ENCODE measurements at places on chromosomes 11 and 22.

DNA sequence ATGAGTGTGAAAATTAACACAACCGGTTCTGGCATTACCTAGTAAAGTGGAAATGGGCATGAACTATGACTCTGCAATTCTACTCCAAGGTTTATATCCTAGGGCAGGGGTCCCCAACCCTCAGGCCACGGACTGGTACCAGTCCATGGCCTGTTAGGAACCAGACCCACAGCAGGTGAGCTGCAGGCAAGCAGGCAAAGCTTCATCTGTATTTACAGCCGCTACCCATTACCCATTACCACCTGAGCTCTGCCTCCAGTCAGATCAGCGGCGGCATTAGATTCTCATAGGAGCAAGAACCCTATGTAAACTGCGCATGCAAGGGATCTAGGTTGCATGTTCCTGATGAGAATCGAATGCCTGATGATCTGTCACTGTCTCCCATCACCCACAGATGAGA lies 49.8 kb downstream of the MORC2 start:
- DNase-seq: no peak

- DNase-seq: no peak
These were observed 51.6 kb downstream of the CEP164 start for GRCh38 chr11:117378976-117379865.

- no peak for DNase-seq
These were observed 30.3 kb downstream of the BLID start for GRCh38 chr11:122085712-122086111.

DNA sequence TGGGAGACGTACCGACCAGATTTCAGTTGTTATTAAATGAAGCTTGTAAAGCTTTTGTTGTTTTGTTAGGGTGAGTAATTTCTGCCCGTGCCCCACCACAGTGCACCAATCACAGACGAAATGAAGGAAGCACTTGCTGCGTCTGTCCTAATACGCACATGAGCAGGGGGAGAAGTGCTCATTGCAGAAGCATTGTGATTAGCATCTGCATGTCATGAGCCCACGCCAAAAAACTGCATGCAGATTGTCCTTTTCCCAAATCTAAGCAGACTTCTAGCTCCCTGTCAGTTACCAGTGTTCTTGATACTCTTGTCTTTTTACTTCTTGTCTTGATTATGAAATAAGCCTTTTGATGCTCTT lies 15.5 kb downstream of the RBX1 start:
- DNase-seq: no peak

DNA sequence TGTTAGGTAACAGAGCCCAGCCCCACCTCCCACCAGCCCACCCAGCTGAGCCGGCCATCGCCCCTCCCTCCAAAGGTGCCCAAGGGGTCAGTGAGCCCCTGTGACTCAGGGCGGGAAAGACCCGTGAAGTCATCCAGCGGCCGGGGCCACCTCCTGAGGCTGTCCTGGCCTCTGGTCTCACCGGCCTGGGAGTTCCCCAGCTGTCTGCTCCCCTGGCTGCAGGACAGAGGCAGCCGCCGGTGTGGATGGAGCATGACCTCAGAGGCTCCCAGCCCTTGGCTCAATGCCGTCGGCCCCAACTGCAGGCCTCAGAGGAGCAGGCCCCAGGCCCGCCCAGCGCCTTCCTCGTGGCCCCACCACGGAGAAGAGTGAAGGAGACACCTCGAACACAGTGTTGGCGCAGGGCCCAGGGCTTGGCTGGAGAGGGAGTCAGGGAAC lies 28.7 kb downstream of the RPL3 start:
- no peak for DNase-seq

- no peak for DNase-seq
These were observed 744.7 kb downstream of the KCNA4 start for GRCh38 chr11:29272019-29272654.

GRCh38 chr22:26665813-26666231 lies 8.4 kb downstream of the MIAT start:
- DNase-seq: no peak

DNA sequence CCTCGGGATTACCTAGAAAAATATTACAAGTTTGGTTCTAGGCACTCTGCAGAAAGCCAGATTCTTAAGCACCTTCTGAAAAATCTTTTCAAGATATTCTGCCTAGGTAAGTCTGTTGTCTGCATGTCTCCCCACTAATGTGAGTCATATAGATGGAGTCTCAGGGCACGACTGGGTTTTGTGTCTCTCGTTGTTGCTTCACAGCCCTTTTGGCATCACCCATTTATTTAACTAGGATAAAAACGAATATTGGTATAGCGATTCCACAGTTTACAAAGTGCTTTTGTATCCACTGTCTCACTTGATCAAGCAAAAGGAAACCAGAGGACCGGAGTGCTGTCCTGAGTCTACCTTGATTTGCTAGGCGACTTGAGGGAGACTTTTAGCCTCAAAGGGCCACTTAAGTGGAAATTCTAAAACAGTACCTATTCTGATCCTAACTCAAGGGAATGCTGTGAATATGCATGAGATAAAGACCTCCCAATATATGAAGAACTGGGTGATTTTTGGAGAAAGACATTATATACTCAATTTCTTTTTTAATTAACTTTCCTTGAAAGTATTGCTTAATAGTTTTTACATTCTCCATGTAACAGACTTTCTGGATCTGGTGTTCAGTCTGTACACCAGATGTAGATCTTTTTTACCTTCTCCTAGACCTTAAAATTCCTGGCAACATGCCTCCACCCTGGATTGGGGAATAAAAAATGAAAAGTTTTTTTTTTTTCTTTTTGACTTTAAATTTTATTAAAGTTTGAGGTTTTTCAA lies 590 bp downstream of the NNMT start:
- no peak for DNase-seq

DNA sequence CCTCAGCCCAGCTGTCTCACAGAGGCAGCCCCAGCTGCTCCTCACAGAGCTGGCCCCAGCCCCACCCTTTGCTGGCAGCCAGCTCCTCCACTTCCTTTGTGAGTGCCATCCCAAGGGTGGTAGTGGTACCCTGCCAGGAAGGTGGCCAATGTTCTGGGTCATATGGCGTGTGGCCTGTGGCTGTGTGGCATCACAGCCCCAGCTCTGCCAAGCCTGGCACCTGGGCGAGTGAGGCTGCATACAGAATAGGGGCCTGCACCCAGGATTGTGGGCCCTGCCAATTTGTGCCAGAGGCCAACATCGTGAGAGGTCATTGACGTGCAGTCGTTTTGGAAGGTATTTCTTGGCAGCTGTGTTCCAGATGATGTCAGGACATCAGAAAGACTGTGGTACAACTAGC lies 10.7 kb downstream of the TUB start:
- no peak for DNase-seq

DNA sequence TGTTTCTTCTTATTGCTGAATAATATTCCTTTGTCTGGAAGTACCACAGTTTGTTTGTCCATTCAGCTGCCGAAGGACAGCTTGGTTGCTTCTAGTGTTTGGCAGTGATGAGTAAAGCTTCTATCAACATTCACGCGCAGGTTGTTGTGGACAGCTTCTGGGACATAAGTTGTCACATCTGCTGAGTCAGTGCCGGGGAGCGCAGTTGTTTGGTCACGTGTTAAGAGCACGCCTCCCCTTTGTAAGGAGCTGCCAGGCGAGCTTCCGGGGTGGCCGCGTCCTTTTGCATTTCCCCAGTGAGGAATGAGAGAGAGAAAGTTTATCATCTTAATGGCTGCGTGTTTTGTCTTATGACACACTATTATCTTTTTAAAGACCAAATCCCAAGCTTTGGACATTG lies 30.3 kb downstream of the SAMM50 start:
- DNase-seq: no peak

GRCh38 chr22:20106849-20107237 lies 9.1 kb upstream of the RANBP1 start:
- DNase-seq: no peak

DNA sequence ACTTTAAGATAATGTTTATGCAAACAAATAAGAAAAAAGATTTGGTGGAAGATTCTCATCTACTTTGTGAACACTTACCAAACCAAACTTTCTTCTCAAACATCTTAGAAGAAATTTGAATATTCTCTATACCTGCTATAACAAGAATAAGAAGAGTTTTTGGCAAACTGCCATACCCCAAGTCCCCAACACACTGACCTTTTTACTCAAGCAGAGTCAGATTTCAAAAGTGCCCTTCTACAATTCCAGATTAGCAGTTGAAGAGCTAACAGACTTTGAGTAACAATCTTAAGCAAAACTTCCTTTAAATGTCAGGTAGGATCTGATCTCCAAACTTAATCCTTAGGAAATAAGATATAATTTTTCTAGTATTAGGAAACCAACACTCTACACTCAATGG lies 33.9 kb downstream of the TSG101 start:
- DNase-seq: no peak

- DNase-seq: no peak
These were observed 4.4 kb upstream of the RNF169 start for GRCh38 chr11:74744277-74744676.

DNA sequence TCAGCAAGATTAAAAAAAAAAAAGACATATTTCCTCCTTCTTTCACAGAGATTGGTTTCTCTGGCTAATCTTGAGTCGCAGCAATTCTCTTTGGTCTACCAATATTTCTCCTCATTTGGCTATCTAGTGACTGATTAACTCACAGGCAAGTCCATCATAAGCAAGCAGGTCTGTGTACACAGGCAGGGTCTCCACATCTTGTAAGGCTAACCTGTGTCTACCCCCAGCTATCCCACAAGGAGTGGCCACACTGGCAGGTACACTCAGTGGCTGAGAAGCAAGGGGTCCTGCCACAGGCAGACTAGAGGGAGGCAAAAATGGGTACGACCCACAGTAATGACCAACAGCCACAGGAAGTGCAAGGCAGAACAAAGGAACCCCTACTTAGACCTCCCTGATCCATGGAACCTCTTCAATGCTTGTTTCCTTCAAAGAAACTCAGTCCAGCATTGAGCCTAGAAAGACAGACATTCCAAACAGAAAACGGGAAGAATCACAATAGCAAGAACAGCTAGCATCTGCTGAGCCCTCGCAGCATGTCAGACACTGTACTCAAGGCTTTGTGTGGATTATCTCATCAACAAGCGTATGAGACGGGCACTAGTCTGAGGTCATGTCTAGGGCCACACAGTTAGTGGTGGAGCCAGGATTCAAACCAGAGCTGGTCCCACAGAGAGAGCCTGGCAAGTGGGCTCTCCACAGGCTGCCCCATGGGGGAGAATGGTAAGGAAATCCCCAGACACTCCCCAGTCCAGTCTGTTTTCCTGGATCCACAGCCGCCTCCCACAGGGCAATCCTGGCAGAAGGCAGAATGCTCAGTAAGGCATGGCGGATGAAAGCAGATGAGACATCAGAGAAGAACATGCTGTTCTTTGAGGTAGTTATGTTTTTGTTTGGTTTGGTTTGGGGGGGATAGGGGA lies 34.3 kb downstream of the PLEKHA7 start:
- no peak for DNase-seq

- no peak for DNase-seq
These were observed 34.6 kb downstream of the A4GALT start for GRCh38 chr22:42685941-42686653.

GRCh38 chr11:125154378-125155099 lies 10.0 kb upstream of the PKNOX2 start:
- no peak for DNase-seq

DNA sequence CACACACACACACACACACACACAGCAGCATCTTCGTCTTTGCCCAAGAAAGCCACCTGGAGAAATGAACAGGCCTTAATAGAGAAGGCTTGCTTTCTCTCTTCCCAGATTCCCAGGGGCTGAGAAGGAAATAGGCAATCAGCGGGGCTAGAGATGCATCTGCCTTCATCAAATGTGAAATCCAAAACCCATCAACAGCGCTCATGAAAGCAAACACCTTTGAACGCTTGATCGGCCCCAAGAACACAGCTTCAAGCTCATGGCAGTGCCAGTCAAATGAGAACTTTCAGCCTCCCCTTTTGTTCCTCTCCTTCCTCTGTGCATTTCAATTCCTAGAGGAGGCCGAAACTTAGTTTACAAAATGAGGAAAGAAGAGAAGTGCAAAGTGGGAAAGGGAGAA lies 122.7 kb downstream of the EFCAB6 start:
- DNase-seq: no peak

DNA sequence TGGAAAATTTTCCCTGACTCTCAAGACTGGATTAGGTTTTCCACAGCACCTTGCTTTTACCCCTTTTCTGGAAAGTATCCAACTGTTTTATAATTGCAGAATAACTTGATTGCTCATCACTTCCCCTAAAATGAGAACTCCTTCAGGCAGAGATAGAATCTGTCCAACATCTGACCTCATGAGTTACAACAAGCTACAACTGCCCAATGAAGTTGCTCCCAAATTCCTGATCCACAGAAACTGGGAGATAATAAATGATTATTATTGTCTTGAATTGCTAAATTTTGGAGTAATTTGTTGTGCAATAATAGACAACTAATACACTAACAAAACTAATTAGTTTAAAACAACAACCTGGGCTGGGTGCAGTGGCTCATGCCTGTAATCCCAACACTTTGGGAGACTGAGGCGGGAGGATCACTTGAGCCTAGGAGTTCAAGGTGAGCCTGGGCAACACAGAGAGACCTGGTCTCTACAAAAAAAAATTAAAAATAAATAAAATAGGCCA lies 10.0 kb upstream of the CCDC83 start:
- DNase-seq: no peak

- DNase-seq: no peak
These were observed 77.9 kb downstream of the PIWIL3 start for GRCh38 chr22:24696551-24697001.

GRCh38 chr11:45512471-45513148 lies 152.8 kb downstream of the CHST1 start:
- no peak for DNase-seq
